ENCODE measurements at places on chromosomes 6 and 20.
A peak's percentile ranks its signal among the peaks of the same experiment; 100 is the strongest.

GRCh38 chr6:15062516-15063252 lies 183.2 kb upstream of the JARID2 start:
- DNase-seq: peak; percentile 52

DNA sequence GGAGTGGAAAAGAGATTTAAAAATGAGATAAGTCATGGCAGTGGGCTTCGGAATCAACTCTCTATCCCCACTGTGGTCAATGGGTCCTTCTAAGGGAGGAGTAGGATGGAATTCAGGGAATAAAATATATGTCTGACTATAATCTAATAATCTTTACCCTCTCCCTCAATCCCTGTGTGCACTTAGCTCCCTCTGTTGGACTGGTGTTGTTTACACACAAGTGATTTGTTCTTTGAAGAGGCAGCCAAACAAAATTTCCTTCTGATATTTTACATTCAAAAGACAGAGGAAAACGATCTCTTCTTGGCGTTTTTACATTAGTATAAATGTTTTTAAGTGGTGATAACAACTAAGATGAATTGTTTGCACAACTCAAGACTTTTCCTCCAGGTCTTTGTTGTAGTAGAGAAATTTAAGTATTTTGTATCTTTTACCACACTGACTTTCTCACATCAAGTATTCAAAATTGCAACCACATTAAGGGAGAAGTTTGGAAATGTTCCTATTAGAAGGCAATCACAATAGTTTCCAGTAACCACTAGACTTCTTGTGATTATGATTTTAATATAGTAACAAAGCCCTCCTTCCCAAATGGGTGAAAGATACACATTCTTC lies 317.8 kb downstream of the CENPW start:
- DNase-seq: peak; percentile 82

DNA sequence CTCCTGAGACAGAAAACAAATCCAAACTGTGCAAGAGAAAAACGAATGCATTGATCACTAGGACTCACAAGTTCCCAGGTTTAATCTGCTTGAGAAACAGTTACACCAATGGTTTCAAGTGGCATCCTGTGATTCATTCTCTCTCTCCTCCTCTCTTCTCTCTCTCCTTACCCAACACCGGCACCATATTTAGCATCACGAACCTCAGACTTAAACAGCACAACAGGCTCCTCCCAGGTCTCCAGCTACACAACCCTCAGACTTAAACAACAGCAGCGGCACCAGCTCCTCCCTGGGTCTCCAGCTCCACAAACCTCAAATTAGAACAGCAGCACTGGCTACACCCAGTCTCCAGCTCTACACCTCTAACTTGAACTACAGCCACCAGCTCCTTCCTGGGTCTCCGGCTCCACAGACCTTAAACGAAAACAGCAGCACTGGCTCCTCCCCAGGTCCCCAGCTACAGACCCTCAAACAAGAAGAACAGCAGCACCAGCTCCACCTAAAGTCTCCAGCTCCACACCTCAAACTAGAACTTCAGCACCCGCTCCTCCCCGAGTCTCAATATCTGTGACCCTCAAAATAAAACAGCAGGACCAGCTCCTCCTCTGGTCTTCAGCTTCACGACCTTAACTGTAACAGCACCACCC lies 355.9 kb downstream of the PREX1 start:
- DNase-seq: no peak

- DNase-seq: no peak
Measured at GRCh38 chr6:40509716-40510260, 77.4 kb downstream of the LRFN2 start.

DNA sequence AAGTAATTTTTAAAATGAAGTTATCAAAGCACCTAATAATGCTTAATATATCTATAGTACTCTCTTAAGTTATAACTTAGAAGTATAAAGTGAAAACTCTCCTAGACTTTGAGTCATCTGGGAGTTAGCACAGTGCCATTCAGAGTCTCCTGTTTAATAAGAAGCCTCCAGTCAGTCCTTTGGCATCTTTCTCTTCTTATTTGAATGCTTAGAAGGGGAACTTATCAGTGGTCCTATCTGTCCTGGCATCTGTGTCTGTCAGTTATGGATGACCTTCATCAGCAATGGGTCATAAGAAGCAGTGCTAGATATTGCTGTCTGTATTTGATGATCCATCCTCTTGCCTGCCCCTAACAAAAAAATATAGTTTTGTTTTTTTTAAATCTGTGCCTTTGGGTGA lies 15.2 kb downstream of the TMEM200A start:
- no peak for DNase-seq

- DNase-seq: peak; percentile 63
Measured at GRCh38 chr6:116405652-116406356, 35.1 kb downstream of the DSE start.

DNA sequence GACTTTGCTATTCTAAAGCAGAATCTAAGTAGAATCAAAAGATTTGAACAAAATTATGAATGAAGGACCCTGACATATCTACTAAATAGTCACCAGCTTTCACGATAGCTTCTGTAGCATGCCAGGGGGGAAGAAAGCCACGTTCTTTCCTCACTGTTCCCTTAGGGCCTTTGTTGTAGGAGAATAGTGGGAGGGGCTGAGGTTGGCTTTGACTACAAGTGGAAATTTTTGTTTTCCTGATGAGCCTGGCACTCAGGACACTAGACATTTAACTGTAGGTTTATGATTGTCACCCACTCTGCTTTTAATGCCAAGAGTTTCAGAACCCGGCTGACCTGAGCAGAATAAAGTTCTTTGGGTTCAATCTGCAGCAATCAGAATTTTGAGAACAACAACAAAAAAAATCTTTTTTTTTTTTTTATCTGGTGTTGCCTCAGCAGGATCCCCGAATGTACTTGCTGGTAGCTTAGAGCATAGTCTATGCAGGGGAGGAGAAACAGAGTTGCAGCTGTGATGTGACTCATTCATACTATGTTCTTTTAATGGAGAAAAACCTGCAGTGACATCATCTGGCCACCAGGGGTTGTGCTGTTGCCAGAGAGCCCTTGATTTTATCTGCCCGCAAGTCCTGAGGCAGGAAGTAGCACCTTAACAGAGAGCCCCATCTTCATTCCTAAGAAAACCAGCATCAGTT lies 38.5 kb downstream of the TPD52L1 start:
- DNase-seq: peak; percentile 93

- DNase-seq: peak; percentile 15
Measured at GRCh38 chr20:51953731-51954340, 151.5 kb upstream of the SALL4 start.

- DNase-seq: peak; percentile 23
Measured at GRCh38 chr6:34990971-34991560, 102.0 kb downstream of the ANKS1A start.

GRCh38 chr6:18363746-18364145 lies 23.4 kb upstream of the RNF144B start:
- DNase-seq: no peak

DNA sequence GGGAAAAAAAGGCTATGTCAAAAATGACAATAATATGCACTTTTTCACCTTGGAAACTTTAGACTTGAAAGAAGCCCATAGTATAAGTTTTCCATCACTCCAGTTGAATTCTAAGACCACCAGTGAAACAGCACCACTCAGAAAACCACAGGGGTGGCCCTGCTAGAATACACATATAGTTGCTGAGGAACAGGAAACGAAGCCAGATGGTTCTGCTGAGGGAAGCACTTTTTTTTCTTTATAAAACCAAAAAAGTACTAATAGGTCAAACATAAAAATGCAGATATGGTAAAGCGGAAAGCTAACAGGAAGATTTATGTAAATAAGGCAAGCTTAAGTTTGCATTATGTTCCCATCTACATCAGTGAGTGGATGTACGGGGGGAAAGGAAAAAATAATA lies 303.9 kb downstream of the FOXC1 start:
- DNase-seq: no peak

- no peak for DNase-seq
Measured at GRCh38 chr6:42041481-42042053, 8.8 kb upstream of the TAF8 start.

DNA sequence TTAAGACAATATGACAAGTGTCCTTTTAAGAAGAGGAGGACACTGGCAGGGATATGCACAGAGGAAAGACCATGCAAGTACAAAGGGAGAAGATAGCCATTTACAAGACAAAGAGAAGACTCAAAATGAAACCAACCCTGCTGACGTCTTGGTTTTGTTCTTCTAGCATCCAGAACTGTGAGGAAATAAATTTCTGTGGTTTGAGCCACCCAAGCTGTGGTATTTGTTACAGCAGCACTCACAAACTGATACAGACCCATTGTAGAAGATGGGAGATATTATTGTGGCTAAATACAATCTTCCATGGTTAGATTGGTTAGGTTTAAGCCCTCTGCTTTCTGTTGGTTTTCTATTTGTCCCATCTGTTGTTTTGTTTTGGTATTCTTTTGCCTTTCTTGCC lies 88.6 kb upstream of the SLC35F1 start:
- no peak for DNase-seq

- DNase-seq: no peak
Measured at GRCh38 chr6:168115748-168116437, 36.9 kb upstream of the FRMD1 start.

DNA sequence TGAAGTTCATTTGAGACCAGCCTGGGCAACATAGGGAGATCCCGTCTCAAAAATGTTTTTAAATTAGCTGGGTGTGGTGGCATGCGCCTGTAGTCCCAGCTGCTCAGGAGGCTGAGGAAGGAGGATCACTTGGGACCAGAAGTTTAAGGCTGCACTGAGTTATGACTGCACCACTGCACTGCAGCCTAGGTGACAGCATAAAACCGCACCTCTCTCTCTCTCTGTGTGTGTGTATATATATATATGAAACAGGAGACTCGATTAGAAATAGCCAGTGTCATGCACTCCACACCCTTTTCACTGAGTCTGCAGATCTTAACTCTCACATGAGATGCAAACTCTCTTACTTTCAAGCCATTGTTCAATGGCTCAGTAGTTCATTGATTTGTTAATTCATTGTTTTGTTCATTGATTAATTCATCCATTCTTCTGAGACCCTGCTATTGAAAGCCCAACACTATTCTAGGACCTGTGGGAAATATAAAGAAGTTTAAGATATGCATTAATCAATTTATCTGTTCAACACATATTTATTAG lies 52.4 kb upstream of the MRPS10 start:
- DNase-seq: no peak

- DNase-seq: no peak
Measured at GRCh38 chr6:6803180-6803977, 214.9 kb downstream of the LY86 start.

GRCh38 chr6:138869398-138869797 lies 73.5 kb downstream of the ECT2L start:
- DNase-seq: peak; percentile 83

- no peak for DNase-seq
Measured at GRCh38 chr6:124984668-124985338, 22.6 kb downstream of the RNF217 start.

- DNase-seq: peak; percentile 88
Measured at GRCh38 chr6:30883685-30884520, at the start of gene DDR1. TSS of gene DDR1 (plus strand) at chr6:30884519. CDS start at chr6:30888730, 4,211 bp downstream.

- DNase-seq: no peak
Measured at GRCh38 chr20:47400685-47401084, 44.2 kb upstream of the ZMYND8 start.

DNA sequence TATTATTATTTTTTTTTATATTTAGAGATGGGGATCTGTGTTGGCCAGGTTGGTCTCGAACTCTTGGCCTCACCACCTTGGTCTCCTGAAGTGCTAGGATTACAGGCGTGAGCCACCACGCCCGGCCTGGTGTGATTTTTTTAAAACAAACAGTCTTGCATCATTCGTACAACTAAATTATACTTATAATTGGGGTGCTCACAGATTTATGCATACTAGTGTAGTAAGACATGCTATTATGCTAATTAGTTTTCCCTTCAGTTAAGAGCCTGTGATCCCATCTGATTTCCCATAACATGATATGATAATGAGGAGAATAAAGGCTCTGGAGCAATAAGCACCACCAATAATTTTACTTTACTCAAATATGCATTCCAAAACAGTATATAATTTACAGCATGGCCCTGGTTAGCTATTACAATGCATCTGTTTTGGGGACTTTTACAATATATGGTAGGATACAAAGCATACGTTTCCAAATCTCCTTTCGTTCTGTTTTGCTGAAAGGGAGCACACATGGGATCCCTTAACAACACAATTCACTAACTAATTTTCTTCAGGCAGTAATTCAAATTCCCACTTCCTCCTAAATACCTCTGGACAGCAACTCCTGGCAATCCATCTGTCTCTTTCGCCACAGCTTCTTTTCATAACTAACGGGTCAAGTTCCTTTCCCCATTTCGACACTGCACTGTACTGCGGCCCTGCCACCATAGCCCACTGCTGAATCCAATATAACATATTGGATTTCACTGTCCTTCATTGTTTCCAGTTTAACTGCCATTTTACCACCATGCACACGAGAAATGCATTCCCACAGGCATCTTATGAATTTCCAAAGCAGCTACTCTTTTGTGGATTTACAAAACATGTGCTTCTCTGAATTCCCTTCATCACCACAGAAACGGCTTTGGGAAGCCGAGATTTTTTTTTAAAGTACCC lies 1.7 kb downstream of the NUDT3 start:
- peak; percentile 83 for DNase-seq

DNA sequence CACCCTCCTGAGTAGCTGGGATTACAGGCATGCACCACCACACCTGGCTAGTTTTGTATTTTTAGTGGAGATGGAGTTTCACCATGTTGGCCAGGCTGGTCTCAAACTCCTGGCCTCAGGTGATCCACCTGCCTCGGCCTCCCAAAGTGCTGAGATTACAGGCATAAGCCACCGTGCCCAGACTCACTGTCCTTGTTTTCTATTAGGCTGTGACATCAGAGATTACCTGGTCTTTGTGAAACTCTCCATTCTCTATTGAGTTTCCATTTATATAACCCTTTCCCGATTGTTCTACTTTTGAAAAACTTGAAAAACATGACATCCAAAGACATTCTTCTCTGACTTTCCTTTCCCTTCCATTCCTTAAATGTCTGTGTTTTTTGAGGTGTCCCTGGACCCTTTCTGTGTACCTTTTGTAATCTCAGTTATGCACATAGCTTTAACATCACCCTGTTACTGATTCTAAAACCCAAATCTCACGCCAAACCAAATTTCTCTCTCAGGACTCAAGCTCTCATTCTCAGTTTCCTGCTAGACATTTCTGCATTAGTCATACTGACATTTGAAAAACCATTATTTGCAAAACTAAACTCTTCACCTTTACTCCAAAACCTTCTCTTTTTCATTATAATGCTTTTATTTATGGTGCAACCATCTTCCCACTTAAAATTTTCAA lies 137.0 kb downstream of the KHDC1L start:
- no peak for DNase-seq

- DNase-seq: no peak
Measured at GRCh38 chr6:11535801-11536230, 1.7 kb upstream of the TMEM170B start.
